Stimulated activated CD8-positive, alpha-beta memory T cell treated with anti-CD3 and anti-CD28 coated beads, Interleukin-12 subunit alpha, Interleukin-12 subunit beta, amount 100 ng/mL, for 4 hours (primary cell): ENCODE measurements at places on chromosomes 2 and 18.

GRCh38 chr2:71935262-71935848 lies 212.3 kb downstream of the CYP26B1 start:
- DNase-seq, result no peak

- DNase-seq, result no peak
These were observed 64.8 kb upstream of the ALKAL2 start for GRCh38 chr2:352696-353095.

DNA sequence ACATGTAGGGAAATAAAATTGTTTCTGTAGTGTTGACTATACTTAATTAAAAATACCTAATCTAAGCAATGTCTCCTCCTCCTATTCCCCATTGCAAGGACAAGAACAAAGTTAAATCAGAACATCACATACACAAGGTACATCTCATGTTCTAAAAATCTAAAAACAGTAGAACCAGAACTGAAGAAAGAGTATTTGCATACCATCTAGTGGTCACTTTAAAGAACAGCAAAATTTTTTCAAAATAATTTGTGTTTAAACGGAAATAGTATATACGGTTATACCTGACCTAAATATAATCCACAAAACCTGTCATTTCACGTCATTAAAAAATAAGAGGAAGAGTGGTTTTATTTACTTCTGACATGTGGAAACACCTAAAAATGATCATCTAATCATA lies 294.3 kb upstream of the KCNH7 start:
- DNase-seq, result no peak

DNA sequence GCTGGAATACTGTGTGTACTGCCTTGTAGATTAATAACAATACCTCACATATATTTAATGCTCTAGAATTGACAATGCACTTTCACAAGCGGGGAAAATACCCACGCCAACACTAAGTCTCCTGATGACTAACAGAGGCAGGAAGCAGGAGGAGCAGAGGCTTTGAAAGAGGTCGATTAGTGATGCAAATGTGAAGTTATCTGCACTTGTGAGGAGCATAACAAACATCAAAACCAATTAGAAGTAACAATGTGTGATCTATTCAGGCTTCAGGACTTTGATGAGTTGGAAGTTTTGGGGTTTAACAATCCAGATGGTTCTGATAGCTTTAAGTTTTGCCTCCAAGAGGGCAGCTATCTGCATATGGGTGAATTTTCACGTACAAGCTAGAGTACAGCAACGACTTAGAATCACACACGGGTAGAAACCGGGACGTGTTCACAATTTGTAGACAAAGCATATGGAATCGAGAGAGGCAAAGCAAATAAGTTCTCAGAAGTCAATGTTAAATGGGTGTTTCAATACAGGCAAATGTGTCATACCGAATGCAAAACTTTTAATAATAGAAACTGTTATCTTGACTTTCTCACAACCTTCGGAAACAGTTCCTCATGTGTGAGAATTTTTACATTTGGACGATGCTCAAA lies 114.5 kb downstream of the METTL8 start:
- DNase-seq, result no peak

- no peak for DNase-seq
These were observed 266.9 kb downstream of the GBX2 start for GRCh38 chr2:235901243-235901642.

- no peak for DNase-seq
These were observed 526.5 kb downstream of the FBXO15 start for GRCh38 chr18:73621091-73621490.
